Mesendoderm (in vitro differentiated cells): ENCODE measurements at places on chromosomes 5 and 9.

GRCh38 chr5:59656351-59657254 is 236.9 kb downstream of the PDE4D start:
- peak; percentile 57 for DNase-seq

DNA sequence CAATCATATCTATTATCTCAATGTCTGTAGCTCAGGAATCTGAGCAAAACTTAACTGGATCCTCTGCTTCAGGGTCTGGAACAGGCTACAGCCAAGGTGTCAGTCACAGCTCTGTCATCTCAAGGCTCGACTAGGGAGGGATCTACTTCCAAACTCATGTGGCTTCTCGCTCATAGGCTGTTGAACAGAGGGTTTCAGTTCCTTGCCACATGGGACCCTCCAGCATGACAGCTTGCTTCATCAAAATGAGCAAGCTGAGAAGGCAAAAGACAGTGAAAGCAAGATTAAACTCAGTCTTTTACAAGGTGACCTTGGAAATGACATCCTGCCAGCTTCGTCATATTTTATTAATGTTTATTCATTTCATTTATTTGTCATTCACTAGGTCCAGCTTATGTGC is 111.7 kb downstream of the GADD45G start:
- no peak for DNase-seq

- no peak for DNase-seq
These were observed 99.8 kb downstream of the TLE4 start for GRCh38 chr9:79671558-79671957.

DNA sequence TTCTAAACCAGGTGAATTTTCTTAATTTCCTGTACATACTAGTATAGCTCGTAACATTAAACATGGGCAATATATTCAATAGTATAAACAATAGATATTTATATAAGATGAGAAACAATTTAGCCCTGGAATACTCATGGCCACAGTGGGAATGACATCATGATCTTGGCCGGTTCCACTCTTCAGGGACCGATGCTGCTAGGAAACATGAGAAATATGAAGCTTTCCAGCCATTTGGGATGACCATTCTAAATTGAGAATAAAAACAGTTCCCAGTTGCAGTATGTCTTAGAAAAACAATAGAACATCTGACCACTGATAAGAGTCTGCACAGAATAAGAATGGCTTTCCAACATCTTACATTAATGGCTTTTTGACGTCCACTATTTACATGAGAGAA is 33.3 kb upstream of the SLCO6A1 start:
- DNase-seq = no peak

GRCh38 chr9:13429301-13430190 is 150.1 kb upstream of the MPDZ start:
- DNase-seq = no peak
